Stimulated activated CD8-positive, alpha-beta memory T cell treated with anti-CD3 and anti-CD28 coated beads, Interleukin-2, amount 100 ng/mL, for 48 hours (primary cell): ENCODE measurements at places on chromosomes 7 and 10.

DNA sequence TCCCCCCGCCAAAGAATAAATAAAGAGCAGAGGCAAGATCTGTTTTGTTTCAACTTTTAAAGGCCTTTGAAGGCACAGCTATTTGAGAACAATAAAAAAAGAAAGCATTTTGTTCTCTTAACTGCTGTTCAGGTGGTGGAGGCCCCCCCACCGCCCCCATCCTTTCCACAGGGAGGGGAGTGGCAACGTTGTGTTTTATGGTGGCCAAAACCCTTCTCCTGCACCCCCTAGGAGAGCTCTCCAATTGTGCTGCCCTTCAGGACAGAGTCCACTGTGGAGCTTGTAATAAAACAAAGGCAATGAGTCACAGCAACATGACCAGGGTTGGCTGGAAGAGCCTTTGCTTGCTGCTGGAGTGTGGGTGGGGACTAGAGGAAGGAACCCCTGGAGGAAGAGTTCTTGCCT, 987.9 kb downstream of the KCNMA1 start:
- DNase-seq: no peak

DNA sequence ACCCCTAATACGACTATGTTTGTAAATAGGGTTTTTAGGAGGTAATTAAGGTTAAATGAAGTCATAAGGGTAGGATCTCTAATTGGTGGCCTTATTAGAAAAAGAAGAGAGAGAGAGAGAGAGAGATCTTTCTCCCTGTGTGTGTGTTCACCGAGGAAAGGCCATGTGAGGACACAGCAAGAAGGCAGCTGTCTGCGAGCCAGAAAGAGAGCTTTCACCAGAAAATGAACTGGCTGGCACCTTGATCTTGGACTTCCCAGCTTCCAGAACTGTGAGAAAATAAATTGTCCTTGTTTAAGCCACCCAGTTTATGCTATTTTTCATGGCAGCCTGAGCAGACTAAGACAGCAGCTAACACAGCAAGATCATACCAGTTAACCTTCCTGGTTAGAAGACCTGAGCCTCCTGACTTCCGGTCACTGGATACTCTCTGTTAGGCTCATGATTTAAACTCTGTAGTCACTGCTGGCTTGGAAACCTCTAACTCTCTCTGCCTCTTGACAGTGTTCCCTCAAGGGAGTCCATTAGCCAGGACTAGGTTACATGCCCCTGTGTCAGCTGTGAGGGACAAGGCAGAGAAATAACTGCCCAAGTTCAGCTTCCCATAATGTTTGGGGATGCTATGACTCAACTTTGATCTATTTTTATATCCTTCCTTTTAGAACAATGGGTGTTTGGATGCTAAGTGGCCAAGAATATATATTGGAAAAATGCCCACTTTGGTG, 102.3 kb downstream of the DYNC1I1 start:
- no peak for DNase-seq

GRCh38 chr7:103083210-103083609, 8.3 kb downstream of the ARMC10 start:
- DNase-seq: no peak

DNA sequence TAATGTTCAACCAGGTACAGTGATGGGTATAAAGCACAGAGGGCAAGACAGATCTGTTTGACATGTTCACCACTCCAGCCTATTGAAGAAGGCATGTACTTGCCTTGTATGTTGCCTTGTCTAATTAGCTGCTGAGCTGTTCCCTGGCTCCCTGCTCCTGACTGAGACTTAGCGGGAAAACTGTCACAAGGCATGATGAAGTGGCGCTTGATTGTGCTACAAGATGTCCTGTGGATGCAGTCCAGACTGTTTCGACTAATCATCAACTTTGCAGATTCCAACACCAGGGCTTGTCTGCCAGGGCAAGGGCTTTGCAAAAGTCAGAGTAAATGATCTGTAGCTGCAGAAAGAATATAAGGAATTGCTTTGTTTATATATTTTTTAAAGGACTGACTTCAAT, 136.2 kb upstream of the NRBF2 start:
- no peak for DNase-seq

DNA sequence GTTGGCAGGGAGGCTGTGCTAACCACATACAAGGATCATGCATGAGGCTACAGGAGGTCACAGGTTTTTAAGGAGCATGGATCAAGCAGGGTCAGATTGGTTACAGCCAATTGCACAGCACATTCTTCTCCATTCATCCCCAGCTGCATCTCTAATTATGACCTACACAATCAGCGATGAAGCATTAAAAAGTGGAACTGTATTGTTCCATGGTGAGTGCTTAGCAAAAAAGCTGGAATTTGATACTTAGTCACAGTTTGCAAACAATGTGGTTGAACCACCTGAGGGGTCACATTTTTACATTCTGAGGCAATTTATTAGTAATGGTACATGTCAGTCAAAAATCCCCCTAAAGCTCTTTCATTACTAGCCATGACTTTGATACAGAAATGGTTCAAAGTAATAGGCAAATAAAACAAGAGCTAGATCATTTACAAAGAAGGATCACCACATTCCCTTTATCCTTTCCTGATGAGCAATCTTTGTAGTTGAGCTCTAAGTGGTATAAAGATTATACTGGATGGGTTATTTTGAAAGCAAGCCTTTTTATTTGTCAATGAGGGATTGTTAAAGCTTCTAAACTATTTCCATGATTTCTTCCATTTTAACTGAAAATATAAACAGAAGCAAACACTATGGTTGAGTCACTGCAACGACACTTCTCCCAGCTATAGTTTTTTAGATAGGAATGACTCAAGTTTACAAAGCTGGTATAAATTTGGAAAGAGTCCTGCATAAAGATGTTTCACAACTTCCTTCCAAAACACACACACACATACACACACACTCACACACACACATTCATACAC, 217.8 kb upstream of the SEMA3A start:
- no peak for DNase-seq

DNA sequence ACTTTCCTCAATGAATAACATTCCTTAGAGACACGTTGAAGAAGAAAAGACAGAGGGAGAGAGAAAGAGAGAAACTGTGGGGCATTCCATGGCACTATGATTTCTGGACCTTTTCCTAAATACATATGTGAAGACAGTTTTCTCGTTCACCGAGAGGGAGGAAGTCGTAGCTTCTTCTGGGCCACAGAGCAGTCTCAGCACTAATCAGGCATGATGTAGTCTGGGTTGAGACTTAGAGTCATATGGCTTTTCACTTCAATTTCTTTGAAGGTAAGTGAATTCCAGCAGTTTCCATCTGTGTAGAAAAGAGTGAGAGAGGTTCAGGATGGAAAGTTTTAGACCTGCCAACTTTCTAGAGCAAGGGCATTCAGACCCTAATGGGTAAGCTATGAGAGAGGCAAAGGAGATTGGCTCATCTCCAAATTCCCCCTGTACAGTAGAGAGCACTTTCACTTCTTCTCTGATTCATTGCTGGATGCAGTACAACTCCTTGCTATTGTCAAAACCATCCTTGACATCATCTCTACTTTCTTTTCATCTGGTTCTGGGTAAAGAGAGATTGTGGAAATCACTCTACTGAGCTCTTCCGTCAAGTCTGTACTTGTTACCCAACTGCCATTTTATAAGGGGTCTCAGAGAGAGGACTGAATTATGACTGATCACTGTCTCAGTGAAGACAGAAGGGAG, 31.5 kb upstream of the OR9A4 start:
- no peak for DNase-seq

DNA sequence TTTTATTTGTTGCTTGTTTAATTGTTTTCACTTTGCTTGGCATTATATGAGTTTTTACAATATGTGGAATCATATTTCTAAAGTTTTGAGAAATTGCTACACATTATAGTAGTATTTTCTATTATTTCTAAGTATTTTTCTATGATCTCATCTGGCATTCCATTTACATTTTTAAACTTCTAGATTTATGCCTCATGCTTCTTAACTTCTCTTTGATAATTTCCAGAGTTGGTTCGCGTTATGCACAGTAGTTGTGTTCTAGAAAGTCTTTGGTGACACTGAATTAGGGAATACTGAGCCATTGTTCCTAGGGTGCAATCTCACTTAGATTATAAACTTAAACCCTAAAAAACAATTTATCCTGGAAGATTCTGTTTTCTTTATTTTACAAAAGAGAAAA, 129.2 kb downstream of the GNAI1 start:
- no peak for DNase-seq

DNA sequence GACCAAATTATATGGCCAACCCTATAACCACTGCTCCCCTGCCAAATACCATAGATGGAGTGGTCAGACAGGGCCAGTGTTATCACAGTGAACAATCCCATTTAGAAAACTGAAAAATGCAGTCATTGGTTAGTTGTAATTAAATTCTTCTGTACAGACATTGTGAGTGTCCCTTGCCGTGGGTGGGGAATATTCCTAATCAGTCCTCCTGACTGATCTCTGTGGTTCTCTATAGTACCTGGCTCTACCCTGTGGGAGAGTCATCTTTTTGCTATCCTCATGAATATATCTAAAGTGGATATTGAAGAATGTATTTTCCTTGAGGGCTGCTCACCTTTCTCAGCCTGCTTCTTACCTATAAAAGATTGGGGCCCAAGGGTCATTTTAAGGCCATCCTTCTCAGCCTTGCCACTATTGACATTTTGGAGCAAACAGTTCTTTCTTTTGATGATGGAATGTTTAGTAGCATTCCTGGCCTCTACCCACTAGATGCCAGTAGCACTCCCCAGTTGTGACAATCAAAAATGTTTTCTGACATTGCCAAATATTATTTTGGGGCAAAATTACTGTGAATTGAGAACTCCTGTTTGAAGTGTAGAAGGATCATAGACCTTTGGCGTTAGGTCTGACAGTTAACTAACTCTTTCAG, 110.2 kb downstream of the MAPK8 start:
- DNase-seq: no peak

GRCh38 chr7:47095946-47096345, 486.0 kb downstream of the TNS3 start:
- no peak for DNase-seq

DNA sequence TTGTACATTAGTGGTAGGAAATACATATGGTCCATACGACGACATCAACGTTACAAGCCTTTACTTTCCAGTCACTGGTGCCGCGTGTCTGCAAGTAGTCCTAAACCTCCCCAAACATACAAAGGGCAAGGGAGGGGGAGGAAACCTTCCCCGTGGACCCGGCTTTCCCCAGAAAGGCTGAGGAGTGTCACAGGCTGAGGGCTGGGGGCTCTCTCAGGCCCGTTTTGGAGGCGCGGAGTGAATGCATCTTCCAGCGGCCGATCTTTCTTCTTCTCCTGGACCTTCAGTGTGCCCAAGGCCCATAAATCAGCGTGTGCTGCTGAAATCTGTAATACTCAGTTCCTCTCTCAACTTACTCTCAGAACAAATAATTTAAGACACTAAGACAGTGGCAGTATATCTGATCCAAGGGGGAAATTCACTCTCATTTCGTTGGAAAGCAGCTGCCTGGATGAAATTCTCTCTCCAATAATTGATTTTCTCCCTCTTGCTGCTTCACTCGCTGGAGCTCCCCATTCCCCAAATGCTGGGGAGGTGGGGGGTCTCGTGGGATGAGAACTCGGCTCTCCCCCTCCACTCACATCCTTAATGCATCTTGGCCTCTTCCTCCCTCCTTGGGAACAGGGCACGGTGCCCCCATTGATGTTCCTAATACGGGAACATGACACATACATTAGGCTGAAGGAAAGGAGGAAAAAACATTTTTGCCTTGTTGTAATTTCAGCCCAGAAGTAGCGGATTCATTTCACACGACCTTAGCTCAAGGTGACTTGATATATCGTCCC, 126.1 kb downstream of the ADARB2 start:
- no peak for DNase-seq

DNA sequence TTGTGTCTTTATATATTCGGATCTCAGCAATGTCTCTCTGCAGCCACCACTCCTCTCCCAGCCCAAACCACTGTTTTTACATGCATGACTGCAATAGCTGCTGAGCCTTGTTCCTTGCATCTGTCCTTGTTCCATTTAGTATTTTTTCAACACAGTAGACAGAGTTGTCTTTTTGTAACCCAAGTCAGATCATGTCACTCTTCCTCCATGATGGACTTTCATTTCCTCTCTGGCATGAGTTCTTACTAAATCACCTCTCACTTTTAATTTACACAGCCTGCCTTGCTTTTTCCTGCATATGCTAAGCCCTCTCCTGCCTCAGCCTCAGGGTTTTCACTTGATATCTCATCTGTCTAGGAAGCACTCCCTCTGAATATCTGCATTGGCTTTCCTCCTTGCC, 353.2 kb downstream of the HGF start:
- no peak for DNase-seq

DNA sequence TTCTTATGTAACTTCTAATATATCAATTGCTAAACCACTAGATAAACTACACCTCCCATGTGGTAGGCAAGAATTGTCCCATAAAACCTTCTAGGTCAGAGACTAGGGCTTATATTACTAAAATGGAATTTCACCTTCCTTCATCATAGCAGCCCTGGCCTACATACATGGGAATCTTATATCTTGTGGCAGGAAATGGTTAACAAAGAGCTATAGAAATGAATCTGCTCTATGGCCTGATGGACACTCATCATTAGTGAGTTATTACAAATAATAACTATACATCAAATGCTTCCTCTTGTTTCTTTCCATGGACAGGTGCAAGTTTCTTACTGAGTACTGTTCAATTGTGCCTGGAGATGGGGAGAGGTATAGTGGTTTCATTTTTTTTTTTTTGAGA, 62.3 kb upstream of the PDLIM1 start:
- no peak for DNase-seq
